ENCODE measurements at places on chromosomes 12 and 14.

DNA sequence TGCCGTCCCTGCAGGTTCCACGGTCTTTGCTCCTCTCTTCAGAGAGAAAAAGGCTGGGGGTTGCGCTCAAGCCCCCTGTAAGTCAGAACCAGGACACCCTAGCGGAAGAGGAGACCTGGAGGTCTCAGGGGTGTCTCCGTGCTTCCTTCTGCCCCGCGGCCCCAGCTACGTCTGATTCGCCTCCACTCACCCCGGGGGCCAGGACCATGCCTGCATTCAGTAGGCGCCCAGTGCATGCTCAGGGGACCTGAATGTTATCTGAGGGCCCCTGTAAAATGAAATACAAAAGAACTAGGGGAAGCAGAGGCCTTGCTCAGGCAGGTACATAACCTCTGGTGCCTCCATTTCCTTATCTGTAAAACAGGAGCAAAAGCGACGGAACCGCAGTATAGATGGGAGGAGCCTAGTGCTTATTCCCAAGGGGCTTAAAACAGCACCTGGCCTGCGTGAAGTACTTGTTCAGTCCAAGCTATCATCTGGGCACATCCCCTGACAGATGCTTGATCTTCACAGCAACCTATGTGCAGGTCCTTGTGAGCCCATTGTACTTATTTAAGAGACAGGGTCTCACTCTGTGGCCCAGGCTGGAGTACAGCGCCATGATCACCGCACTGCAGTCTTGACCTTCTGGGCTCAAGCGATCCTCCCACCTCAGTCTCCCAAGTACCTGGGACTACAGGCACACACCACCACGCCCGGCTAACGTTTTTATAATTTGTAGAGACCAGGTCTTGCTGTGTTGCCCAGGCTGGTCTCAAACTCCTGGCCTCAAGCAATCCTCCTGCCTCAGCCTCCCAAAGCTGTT is 110.3 kb upstream of the NCOR2 start:
- no peak for DNase-seq

GRCh38 chr12:116226026-116226425 is 51.5 kb downstream of the MED13L start:
- no peak for DNase-seq

DNA sequence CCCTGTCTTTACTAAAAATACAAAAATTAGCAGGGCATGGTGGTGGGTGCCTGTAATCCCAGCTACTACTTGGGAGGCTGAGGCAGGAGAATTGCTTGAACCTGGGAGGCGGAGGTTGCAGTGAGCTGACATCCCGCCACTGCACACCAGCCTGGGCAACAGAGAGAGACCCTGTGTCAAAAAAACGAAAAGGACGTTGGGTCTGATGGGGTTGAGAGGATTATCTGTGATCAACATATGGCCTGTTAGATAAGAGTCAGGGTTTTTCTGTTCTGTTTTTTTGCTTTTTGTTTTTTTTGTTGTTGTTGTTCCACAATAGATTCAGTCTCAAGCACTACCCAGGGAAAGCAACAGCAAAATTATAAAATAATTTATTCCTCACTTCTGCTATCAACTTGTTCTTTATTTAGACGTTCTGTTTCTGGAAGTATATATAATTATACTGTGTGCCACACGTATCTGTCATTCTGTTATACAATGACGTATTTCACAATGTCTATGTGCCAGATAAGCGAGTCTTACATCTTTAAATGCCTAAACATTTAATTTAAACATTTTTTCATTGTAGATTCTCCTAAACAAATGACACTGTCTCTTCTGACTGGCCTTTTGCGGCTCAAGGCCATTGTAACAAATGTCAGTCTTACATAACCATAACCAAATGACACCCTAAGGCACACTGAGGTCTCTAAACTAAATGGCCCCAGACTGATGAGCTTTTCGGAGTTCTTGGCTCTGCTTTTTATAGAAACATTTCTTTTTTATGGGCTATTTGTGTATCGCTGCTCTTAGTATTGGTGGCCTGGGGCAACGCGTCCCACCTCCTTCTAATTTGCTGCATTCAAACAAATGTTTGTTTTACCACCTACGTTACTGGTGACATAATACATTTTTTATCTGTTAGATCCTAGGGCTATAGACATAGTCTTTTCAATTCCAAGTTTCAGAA is 7.2 kb upstream of the P2RX4 start:
- no peak for DNase-seq

- no peak for DNase-seq
These were observed 6.4 kb downstream of the FBRSL1 start for GRCh38 chr12:132496358-132496669.

DNA sequence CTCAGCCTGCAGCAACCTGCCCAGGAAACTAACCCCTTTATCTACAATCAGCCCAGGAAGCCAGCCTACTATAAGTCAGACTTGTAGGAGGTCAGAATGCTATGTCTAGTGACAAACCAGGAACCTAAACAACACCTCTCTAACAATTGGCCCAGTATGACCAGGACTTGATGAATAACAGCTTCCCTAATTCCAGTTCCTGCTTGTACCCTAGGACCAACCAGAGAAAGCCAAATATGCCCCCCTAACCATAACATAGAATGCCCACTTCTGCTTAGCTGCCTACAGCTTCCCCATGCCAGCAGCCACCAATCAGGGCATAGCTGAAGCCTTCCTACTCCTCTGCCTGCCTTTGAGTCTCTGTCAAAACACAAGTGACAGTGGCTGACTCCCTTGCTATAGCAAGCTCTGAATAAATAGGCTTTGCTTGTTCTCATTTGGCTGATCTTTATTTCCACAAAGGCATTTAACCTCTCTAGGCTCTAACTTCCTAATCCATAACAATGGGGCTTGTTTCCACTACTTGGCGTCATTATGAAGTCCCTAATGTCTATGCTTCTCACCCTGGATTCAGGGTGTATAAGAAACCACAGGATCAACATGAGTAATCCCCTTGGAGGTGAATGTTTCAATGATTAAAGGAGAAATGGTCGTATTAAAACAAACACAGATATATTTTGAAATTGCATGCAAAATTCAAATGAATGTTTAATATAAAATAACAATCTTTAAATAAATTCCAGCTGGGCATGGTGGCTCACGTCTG is 220.2 kb downstream of the ANO6 start:
- no peak for DNase-seq

- no peak for DNase-seq
These were observed 84.5 kb downstream of the BEGAIN start for GRCh38 chr14:100502622-100503220.

DNA sequence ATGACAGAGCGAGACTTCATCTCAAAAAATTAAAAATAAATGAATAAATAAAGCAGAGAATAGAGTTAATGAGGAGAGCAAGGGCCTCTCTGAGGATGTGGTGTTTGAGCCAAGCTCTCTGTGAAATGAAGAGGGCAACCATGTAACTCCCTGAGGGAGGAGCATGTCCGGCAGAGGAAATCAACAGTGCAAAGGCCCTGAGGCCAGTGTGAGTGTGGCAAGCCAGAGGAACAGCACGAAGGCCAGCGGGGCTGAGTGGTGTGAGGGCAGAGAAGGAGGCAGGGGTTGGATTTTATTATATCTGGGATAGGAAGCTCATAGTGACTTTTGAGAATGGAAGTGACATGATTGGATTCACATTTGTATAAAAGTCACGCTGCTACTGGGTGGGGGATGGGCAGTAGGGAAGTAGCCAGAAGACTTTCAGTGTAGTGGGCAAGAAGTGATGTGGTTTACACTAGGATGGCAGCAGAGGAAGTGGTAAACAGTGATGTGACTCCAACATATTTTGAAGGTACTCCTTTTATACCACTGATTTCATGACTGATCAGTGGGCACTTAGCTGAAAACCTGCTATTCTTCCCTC is 10.3 kb upstream of the LRP1-AS start:
- DNase-seq: no peak

GRCh38 chr14:20971705-20972021 is 16.4 kb downstream of the RNASE2 start:
- DNase-seq: no peak

DNA sequence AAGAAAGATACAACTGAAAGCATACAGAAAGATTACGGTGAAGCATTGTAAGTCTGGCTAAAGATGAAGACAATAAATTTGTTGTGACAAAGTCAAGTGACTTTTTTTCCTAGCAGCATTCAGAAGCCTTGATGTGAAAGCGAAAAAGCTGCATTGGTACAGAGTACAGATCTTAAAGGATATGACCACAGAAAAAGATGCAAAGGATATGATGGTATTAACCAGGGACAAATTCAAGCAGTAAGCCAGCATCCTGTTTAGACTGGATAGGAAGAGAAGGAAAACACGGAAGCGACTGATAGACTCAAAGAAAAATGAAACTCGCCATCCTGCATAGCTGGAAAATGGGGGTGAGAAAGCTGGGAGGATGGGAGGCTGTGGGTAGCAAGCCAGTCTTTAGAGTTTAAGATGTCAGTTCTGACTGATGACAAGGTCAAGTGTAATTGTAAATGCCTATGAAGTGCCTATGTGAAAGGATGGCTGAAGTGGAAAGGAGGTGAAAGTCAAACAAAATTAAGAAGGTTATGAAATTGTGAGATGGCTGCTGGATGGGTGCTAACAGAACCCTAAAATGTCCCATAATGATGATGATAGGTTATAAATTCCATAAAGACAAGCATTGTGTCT is 92.4 kb downstream of the PHLDA1 start:
- no peak for DNase-seq

- no peak for DNase-seq
These were observed 462.6 kb downstream of the NPAS3 start for GRCh38 chr14:33401311-33401710.

- DNase-seq: no peak
These were observed 604.5 kb downstream of the VRK1 start for GRCh38 chr14:97401714-97402113.

DNA sequence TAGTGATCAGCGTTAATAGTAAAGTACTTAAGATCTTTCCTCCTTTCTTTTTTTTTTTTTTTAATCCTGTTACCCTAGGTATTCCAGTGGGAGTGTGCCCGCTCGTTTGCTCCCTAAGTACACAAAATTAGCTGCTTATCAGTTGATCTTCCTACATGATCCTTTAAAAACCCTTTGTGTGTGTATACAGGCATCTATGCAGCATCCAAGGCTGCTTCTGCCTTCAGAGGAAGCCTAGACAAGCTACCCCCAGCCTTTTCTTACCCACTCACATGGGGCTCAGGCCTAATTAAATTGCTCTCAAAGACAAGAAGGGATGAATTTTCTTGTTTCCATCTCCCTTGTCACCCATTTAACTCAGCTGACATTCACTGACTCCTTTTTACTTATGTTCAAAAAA is 343.4 kb upstream of the LMO3 start:
- no peak for DNase-seq

DNA sequence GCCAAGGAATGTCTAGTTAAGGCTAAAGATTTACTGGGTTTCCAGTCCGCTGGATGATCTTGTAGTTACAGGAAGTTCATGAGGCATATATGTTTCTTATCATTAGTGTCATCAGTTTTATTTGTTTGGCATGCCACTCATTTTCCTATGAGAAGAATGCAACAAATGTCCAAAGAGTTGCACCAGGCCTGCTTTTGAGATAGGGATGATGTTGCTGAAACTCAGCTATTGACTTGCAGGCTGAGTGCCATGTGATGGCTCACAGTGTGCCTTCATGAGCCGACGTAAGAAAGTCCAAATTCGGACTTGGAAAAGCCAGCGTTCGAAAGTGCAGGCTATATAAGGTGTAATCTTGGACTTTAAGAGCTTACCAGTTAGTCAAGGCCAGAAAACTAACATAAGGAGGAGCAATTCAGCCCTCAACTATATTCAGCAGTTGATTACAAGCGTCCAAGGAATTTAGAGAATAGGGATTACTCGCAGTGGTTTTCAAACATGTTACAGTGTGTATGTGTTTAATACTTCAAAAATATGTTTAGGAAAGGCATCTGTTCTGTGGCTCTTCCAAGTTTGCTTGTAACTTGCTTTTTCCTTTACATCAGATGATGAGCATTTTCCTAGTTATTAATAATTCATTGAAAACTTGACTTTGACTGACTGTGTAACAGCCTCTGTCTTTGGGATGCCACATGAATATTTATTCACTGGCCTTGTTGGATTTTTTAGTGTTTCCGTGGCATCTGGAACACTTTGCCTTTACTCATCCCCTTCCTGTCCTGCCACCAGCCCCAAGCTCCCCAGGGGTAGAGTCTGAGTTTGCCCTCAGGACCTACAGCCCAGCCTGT is 101.3 kb downstream of the LGMN start:
- no peak for DNase-seq

- no peak for DNase-seq
These were observed 363.8 kb upstream of the TMEM132C start for GRCh38 chr12:127903146-127903545.

GRCh38 chr14:59333668-59334067 is 131.5 kb downstream of the GPR135 start:
- DNase-seq: no peak

DNA sequence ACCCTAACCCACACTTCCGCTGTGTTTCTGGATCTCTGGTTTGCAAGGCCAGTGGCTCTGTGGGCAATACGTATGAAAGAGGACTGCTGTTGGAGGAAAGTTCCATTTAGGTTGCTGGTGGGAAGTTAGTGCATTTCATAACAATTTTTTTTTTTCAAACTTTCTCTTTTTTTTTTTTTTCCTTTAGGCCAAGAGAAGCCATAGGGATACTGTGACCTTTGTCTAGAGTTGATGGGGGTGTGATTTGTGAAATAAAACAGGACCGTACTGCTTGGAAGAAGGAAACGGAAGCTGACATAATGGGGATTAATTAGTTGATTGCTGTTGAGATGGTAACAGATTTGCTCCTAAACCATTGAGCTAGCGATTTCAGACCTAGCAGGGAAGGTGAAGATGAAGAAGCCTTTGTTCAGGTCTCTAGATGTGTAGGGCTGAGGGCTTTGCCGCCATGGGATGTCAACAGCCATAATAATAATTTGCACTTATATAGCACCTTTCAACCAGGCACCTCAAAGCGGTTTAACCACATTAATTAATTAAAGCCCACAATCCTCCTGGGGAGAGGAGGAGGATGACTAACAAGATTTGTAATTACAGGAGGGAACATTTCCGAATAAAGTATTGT is 315.3 kb downstream of the ZFP36L1 start:
- no peak for DNase-seq

DNA sequence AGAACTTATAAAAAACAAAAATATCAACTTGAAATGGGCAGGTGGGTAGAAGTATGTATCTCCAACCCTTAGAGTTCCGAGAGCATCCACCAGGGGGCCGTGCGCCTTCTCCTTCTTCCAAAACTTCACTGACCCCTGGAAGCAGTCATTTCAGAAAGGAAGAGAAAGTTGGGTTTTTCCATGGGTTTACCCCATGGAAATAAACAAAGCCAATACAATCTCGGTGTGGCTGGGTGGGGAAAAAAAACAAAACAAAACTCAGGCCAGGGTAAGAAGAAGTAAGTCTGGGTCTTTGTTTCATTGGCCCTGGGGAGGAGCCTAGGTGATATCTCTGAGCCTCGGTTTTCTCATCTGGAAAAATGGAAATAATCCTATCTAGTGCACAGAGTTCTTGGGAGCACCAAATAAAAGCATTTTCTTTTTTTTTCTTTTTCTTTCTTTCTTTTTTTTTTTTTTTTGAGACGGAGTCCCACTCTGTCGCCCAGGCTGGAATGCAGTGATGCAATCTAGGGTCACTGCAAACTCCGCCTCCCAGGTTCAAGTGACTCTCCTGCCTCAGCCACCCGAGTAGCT is 33.6 kb upstream of the HNF1A start:
- DNase-seq: peak; percentile 38

GRCh38 chr14:23160924-23161522 is 22.4 kb downstream of the SLC7A8 start:
- DNase-seq: no peak

- DNase-seq: no peak
These were observed 34.3 kb downstream of the DHRS2 start for GRCh38 chr14:23670481-23670880.
